ENCODE measurements at places on chromosomes 3 and 15. TPM values are rescaled to one million over a fixed set of nuclear protein-coding genes. Genes with fewer than 3 reads are reported as not detected.

The HHATL gene
- 6.4 TPM for total RNA-seq

The KLF15 gene
- total RNA-seq = 36.1 TPM

The PTPN23 gene
- total RNA-seq = 89.3 TPM

The FBN1 gene
- total RNA-seq = 48.5 TPM

The ZNF774 gene
- 8.7 TPM for total RNA-seq

DNA sequence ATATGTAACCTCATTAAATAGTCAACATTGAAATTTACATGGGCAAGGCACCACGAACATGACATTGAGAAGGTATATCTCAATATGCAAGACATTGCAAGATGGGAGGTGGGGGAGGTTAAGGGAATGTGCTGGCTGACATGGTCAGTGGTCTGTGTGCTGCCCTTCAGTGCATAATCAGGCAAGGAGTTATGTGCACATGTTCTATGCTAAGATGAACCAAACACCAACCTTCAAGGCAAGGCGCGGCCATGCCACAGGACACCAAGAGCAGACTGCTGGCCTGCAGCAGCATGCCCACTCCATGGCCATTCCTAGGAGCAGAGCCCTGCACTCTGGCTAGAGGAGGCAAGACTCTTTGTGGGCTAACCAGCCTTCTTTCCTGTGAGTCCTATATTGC, 40.9 kb upstream of the TSPAN3 start:
- peaks cover 13% of the 10 kb centered on the region for H3K4me1 ChIP-seq
- no peak for DNase-seq
- H3K27ac ChIP-seq = no peak overlapping the region
- H3K4me3 ChIP-seq = no peak overlapping the region

- no peak overlapping the region for H3K27ac ChIP-seq
- no peak for DNase-seq
- no peaks in the 10 kb centered on the region for H3K36me3 ChIP-seq
- H3K4me3 ChIP-seq = no peak overlapping the region
- no peaks in the 10 kb centered on the region for H3K27me3 ChIP-seq
- H3K4me1 ChIP-seq = no peaks in the 10 kb centered on the region
These were observed 11.2 kb upstream of the COL8A1 start for GRCh38 chr3:99627062-99627826.

GRCh38 chr3:132348531-132348930, 31.3 kb downstream of the ACP3 start:
- no peaks in the 10 kb centered on the region for H3K27me3 ChIP-seq
- H3K4me3 ChIP-seq = no peak overlapping the region
- H3K36me3 ChIP-seq = no peaks in the 10 kb centered on the region
- DNase-seq = no peak
- no peak overlapping the region for H3K27ac ChIP-seq
- H3K4me1 ChIP-seq = no peaks in the 10 kb centered on the region

GRCh38 chr15:82105451-82106215, 59.8 kb upstream of the MEX3B start:
- no peaks in the 10 kb centered on the region for H3K27me3 ChIP-seq
- H3K4me3 ChIP-seq = no peak overlapping the region
- no peaks in the 10 kb centered on the region for H3K4me1 ChIP-seq
- H3K36me3 ChIP-seq = no peaks in the 10 kb centered on the region
- DNase-seq = peak; percentile 19

DNA sequence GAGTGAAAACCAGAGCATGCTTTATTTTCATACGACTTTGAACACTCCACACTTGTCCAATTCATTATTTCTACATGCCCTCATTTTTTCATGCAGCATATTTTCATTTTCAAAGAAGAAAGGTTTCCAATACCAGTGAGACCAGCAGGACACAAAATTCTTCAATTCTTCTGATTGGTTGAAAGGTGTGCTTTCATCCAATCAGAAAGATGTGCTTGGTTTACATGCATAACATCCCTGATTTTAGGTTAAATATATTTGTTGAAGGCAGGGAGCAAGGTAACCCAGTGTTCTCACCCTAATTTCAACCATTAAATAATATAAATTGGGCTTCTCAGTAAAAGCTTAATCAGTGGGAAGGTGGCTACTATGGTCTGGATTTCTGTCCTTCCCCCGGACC, 47.5 kb upstream of the PPIB start:
- no peak overlapping the region for H3K27ac ChIP-seq
- H3K36me3 ChIP-seq = no peaks in the 10 kb centered on the region
- DNase-seq = no peak
- H3K27me3 ChIP-seq = no peaks in the 10 kb centered on the region
- no peak overlapping the region for H3K4me3 ChIP-seq

GRCh38 chr15:63922261-63922904, 88.6 kb upstream of the HERC1 start:
- no peaks in the 10 kb centered on the region for H3K36me3 ChIP-seq
- no peak for DNase-seq
- no peak overlapping the region for H3K27ac ChIP-seq

DNA sequence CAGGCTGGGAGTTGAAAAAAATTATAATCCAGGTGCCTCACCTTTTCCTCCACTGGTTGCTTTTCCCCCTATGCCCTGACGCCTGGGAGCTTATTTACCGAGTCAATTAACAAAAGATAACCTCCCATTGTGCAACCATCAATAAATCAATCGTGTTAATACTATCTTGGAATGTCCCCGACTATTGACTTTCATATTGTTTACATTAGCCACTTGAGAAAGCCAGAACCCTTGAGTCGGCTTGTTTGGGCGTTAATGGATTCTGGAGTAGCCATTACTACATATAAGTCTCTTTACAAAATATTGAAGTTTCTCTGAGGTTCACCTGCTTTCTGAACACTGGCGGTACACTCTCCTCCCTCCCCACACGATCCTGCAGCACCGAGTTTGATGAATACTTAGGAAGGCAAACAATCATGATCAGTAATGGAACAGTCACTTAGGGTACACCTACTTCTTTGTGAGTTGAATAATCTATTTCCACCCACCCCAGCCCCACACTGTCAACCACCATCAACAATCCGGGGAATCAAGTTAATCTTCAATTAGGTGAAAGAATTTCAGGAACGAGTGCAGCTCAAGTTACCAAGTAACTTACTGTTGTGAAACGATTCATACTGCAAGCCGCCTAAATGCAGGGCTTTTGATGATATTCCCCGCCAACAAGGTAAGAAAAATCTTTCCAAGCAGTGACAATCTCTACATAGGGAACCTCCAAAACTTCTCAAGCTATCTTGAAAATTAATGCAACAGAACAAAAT, 159.3 kb upstream of the NR2F2 start:
- H3K36me3 ChIP-seq = no peaks in the 10 kb centered on the region
- no peak overlapping the region for H3K27ac ChIP-seq
- no peak for DNase-seq

- H3K27ac ChIP-seq = no peak overlapping the region
- H3K36me3 ChIP-seq = no peaks in the 10 kb centered on the region
- no peaks in the 10 kb centered on the region for H3K4me1 ChIP-seq
- H3K4me3 ChIP-seq = no peak overlapping the region
- DNase-seq = no peak
- no peaks in the 10 kb centered on the region for H3K27me3 ChIP-seq
These were observed 132.0 kb upstream of the TGFBR2 start for GRCh38 chr3:30474371-30474770.
